ENCODE measurements at places on chromosomes 2 and 18. TPM values are rescaled to one million over a fixed set of nuclear protein-coding genes. Genes with fewer than 3 reads are reported as not detected.
A peak's percentile ranks its signal among the peaks of the same experiment; 100 is the strongest.

The L3MBTL4 gene
- total RNA-seq, result 1.3 TPM

The MYO7B gene
- total RNA-seq, result 0.02 TPM

DNA sequence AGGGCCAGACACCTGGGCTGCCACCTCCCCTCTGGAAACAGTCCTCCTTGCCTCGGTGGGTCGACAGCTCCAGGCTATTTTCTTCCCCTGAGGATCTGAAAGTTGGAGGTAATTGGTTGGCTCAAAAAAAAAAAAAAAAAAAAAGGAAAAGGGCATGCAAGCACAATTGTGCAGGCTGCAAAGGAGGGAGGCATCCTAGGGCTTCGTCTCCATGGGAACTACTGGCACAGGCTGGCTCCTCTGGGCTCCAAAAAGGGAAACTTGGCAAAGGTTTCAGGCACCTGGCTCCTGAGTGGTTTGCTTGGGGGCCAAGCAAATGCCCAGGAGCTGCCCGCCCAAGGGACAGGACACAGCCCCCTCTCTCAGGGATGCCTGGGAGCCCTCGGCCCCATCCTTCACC is 1.1 kb upstream of the KCNIP3 start:
- no peak overlapping the region for H3K27ac ChIP-seq
- DNase-seq, result no peak
- H3K4me3 ChIP-seq, result no peak overlapping the region
- peaks cover 8% of the 10 kb centered on the region for H3K36me3 ChIP-seq
- peaks cover 11% of the 10 kb centered on the region for H3K4me1 ChIP-seq
- no peaks in the 10 kb centered on the region for H3K27me3 ChIP-seq

DNA sequence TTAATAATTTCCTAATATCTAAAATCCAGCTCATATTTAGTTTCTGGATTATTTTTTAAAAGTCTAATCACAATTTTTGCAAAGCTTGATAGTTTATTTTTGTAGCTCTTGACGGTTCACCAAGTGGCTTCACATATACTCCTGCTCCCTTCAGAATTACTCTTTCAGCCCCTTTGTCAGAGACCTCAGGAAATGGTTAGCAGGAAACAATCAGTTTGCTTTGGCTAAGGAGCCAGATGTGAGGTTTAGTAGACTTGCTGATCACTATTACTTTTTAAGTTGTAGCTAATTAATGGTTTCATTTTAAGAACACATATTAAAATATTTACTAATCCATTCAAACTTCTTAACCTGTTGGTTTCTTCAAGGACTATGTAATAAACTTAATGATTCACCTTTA is 2.3 kb downstream of the RBBP8 start:
- H3K36me3 ChIP-seq, result peaks cover 29% of the 10 kb centered on the region
- peak overlapping the region; percentile 47 for H3K4me3 ChIP-seq
- no peak for DNase-seq
- H3K27ac ChIP-seq, result no peak overlapping the region
- peaks cover 6% of the 10 kb centered on the region for H3K27me3 ChIP-seq

The FOXI3 gene
- 13.5 TPM for total RNA-seq

- no peak for DNase-seq
- H3K27ac ChIP-seq, result no peak overlapping the region
- H3K36me3 ChIP-seq, result no peaks in the 10 kb centered on the region
- no peak overlapping the region for H3K4me3 ChIP-seq
- H3K4me1 ChIP-seq, result no peaks in the 10 kb centered on the region
Observed at GRCh38 chr18:65081786-65082185, 669.0 kb upstream of the CDH7 start.

DNA sequence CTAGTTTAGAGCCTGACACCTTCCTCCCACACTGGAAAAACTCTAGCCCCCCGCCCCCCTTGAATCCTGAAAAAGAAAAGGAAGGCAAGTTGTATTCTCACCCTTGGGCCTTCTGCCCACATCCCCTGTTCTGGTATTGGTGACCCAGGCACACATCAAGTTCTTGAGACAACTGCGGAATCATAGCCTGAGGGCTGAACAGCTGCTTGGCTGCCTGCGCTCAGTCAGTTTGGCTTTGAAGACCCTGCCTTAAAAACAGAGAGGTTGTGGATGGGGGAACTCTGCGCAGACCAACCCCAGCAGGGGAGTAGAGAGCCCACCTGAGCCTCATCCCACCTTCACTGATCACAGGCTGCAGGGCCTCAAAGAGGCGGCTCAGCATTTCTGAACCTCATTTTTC is 229.2 kb downstream of the ANAPC1 start:
- no peak overlapping the region for H3K4me3 ChIP-seq
- H3K4me1 ChIP-seq, result peaks cover 10% of the 10 kb centered on the region
- no peak for DNase-seq
- H3K27me3 ChIP-seq, result no peaks in the 10 kb centered on the region
- no peaks in the 10 kb centered on the region for H3K36me3 ChIP-seq

The CD28 gene
- total RNA-seq, result 0.11 TPM

The CNTNAP5 gene
- total RNA-seq, result 0.34 TPM

DNA sequence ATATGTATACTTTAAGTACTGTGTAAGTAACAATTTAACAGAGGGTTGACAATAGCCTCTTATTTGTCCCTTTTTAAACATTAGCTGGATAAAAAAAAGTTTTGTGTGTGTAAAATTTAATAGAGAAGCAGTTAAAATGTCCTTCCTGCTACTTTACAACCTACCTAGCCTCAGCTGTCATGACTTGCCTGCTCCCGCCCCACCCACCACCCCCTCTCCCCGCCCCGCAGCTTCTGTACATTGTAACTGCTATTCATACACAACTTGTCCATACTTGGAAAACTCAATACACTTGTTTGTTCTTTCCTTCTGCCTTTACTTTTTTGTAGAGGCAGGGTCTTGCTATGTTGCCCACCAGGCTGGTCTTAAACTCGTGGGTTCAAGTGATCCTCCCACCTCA is 19.5 kb downstream of the RELCH start:
- no peak overlapping the region for H3K27ac ChIP-seq
- H3K4me1 ChIP-seq, result peaks cover 3% of the 10 kb centered on the region
- H3K27me3 ChIP-seq, result no peaks in the 10 kb centered on the region
- no peak overlapping the region for H3K4me3 ChIP-seq

DNA sequence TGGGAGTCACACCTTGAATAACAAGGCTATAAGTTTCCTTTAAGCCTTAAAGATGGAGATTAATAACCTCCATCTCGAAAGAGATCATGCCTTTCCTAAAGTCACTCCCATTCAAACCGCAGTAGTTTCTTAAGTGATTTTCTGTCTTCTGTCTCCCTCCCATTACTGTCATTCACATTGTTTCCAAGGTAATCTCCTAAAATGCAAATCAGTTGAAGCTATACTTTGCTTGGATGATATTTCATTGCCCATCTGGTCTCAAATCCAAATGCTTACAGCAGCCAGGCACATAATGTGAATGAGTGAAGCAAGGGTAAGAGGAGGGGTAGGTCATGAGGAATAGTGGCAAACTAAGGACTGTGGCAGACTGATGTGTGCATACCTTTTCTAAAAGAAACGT is 116.4 kb downstream of the CCDC141 start:
- H3K36me3 ChIP-seq, result peaks cover 52% of the 10 kb centered on the region
- no peak overlapping the region for H3K27ac ChIP-seq
- no peak overlapping the region for H3K4me3 ChIP-seq
- no peak for DNase-seq
- no peaks in the 10 kb centered on the region for H3K4me1 ChIP-seq

DNA sequence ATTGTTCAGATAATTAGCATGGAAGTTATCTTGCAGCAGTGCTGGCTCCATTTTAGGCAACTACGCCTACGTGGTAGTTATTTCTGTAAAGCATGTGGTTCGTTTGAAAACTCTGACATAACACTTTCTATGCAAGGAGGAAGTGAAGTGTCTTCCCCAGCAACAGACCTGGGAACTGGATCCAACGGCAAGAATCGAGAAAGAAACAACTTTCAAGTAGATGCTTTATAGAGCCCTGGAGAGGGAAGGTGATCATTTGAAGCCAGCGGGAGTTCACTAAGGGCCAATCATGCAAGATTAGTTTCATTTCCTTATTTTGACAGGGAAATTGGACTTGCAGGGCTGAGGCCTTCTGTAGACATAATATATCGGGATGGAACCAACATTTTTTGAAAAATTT is 218.3 kb downstream of the ACKR3 start:
- H3K27ac ChIP-seq, result no peak overlapping the region
- DNase-seq, result no peak
- no peaks in the 10 kb centered on the region for H3K27me3 ChIP-seq
- H3K4me1 ChIP-seq, result peaks cover 4% of the 10 kb centered on the region
- H3K4me3 ChIP-seq, result no peak overlapping the region

DNA sequence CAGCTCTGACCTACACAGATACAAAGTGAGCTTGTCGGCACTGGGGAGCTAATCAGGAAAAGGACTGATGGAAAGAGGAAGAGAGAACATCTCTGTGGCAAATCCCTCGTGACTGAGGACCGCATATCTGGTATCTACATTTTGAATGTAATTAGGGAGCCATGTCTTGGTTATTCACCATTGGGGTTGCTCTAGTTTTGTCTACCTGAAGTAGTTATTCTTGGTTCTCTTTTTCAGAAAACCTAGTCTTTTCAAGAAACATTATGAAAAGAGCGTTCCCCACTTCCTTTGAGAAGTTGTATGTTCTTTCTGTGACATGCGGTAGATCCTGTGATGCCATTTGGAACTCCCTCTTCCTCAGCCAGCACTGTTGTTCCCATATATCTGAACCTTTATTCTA is 104.4 kb downstream of the DOCK10 start:
- no peak overlapping the region for H3K4me3 ChIP-seq
- no peak overlapping the region for H3K27ac ChIP-seq
- H3K27me3 ChIP-seq, result peaks cover 9% of the 10 kb centered on the region
- H3K36me3 ChIP-seq, result no peaks in the 10 kb centered on the region
- H3K4me1 ChIP-seq, result peaks cover 69% of the 10 kb centered on the region
- DNase-seq, result no peak

DNA sequence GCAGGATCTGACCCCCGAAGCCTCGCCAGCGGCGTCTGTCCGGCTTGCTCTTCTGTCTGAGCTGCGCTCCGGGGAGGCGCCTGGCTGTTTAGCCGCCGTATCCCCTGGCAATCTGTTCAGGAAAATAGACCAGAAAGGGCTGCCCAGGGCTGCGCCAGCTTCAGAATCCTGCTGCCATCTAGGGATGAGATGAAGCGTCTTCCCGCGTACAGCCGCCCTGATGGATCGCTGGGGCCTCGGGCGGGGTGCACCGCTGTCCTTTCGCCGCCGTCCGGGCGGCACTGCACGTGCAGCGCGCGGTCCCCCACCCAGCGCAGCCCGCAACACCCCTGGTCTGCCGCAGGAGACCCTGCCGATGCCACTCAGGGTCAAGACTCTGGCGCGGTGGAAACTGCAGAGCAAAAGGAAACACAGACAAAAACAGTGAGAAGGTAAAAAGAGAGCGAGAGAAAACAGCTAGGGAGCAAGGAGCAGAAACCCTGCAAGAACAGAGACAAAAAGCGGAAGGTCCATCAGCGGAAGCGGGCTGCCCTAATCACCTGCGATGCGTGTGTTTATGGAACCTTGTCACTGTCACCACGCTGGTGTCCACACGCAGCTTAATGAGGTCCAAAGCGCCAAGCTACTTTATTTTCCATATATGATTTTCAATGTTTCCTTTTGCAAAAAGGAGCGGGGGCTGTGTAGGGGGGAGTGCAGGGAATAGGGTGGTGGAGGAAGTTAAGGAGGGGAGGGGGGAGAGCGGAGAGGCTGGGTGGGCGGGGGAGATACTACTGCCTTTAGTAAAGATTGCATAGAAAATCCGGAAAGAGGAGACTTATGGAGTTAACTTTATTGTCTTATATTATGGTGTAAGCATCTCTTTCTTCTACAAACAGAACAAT is 2113.3 kb upstream of the PIK3C3 start:
- peak overlapping the region; percentile 92 for H3K4me3 ChIP-seq
- H3K4me1 ChIP-seq, result peaks cover 28% of the 10 kb centered on the region
- peak; percentile 76 for DNase-seq
- no peaks in the 10 kb centered on the region for H3K36me3 ChIP-seq

- no peak for DNase-seq
- H3K27ac ChIP-seq, result peak overlapping the region; percentile 61
- H3K4me1 ChIP-seq, result peaks cover 7% of the 10 kb centered on the region
- no peaks in the 10 kb centered on the region for H3K27me3 ChIP-seq
- no peak overlapping the region for H3K4me3 ChIP-seq
Observed at GRCh38 chr2:1648241-1649102, 95.8 kb downstream of the PXDN start.

DNA sequence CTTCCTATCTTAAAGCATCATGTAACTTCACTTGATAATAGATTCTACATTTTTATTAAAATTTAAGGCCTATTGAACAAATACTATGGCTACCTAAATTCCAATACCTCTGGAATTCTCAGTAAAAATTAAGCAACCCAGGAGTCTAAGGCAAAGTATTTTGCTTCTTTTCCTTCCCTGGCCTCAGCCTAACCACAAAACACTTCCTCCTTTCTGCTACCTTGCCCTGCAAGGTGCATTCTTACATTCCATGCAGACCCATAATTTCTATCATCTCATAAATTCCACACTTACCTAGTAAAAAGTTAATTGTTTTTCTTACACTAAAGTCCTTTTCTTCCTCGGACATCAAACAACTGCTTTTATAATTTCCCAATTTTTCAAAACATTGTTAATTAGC is 3.7 kb downstream of the MBOAT2 start:
- no peak overlapping the region for H3K27ac ChIP-seq
- H3K27me3 ChIP-seq, result no peaks in the 10 kb centered on the region
- no peak overlapping the region for H3K4me3 ChIP-seq
- DNase-seq, result no peak

GRCh38 chr2:99851811-99852210 is 290.6 kb downstream of the AFF3 start:
- H3K4me1 ChIP-seq, result no peaks in the 10 kb centered on the region
- H3K36me3 ChIP-seq, result no peaks in the 10 kb centered on the region
- no peak overlapping the region for H3K27ac ChIP-seq
- no peaks in the 10 kb centered on the region for H3K27me3 ChIP-seq
- no peak for DNase-seq

GRCh38 chr18:9665314-9665713 is 42.8 kb upstream of the RAB31 start:
- no peaks in the 10 kb centered on the region for H3K27me3 ChIP-seq
- no peak for DNase-seq
- no peak overlapping the region for H3K4me3 ChIP-seq
- no peaks in the 10 kb centered on the region for H3K4me1 ChIP-seq
- H3K27ac ChIP-seq, result no peak overlapping the region

GRCh38 chr2:32963941-32964340 is 17.2 kb downstream of the LTBP1 start:
- DNase-seq, result no peak

The HRH4 gene
- total RNA-seq, result not detected

The MAP4K4 gene
- 112 TPM for total RNA-seq

GRCh38 chr2:7749895-7750559 is 832.8 kb downstream of the RNF144A start:
- H3K4me1 ChIP-seq, result peaks cover 18% of the 10 kb centered on the region
- no peak overlapping the region for H3K4me3 ChIP-seq
- peaks cover 2% of the 10 kb centered on the region for H3K27me3 ChIP-seq
- no peak for DNase-seq

GRCh38 chr2:188983427-188984064 is 9.4 kb downstream of the COL3A1 start:
- H3K4me3 ChIP-seq, result no peak overlapping the region
- no peaks in the 10 kb centered on the region for H3K27me3 ChIP-seq
- DNase-seq, result no peak
- H3K27ac ChIP-seq, result no peak overlapping the region
- H3K36me3 ChIP-seq, result no peaks in the 10 kb centered on the region
- H3K4me1 ChIP-seq, result no peaks in the 10 kb centered on the region

The PDE1A gene
- total RNA-seq, result 0.25 TPM

The MC5R gene
- total RNA-seq, result 0.27 TPM
